Stimulated activated CD8-positive, alpha-beta memory T cell treated with anti-CD3 and anti-CD28 coated beads, Interleukin-7, amount 100 ng/mL, for 1 hour (primary cell): ENCODE measurements at places on chromosomes 3 and 15.

DNA sequence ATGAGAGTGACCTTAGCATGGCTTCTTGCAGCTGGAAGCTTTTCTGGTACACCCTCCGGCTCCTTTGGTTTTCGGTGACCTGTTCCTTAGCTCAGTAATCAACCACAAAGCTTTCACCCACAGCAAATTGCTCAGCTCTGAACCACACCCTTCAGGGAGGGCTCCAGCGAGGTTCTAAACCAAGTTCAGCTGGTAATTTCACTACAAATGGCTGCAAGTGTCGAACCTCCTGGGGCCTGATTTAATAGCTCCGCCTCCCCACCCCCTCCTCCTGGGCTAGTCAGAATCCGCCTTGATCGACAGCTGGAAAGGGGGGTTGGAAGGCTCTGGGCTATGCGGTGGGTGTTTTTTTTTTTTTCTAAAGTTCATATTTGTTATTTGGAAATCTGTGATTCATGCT, 150.9 kb upstream of the MCTP2 start:
- no peak for DNase-seq

DNA sequence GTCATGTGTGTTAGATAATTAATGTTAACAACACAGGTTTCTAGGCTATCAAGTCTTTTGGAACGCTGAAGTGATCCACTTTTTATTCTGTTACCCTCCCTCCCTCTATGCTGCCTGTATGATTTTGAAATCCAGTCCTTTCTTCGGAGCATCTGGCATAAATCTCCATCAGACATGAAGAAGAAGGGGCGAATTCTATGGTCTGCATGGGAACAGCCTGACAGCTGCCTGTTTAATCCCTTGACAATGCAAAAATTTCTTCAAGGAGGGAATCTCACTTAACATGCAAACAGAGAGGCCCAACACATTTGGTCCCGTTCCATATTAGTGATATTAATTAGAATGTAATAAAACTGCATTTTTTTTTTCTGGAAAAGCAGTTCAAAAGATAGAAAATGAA, 145.2 kb downstream of the VGLL3 start:
- DNase-seq = no peak

DNA sequence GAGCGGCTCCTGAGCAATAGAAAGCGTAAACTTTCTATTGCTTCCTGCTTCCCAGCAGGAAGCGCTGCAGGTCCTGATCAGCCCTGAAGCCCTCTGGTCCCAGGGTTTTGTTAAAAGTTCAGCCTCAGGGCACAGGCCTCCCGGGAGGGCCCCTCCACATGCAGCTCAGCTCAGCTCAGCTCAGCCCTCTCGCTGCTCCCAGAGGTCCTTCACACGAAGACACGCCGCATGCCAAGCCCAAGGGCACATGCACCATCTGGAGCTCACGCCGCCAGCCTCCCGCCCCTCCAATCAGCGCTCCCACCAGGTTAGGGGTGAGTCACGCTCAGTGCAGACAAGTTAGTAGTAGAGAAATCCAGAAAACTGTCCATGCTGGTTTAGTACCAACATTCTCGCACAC, 12.7 kb downstream of the TKT start:
- DNase-seq = no peak

DNA sequence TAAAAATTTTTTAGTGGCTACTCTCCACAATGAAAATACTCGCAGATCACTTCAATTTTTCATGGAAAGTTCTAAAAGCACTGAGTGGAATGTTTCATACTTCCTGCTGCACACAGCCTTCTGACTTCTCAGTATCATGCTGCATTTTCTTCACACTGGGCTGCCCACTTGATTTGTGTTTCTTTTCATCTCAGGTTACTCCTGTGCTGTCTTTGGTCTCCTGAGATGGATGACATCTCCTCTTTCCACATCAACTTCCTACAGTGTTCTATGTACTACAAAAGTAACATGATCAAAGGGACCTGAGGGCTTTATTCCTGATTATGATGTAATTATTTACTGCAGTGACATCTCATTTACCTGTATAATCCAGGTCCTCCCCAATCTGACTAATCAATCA, 927.7 kb downstream of the ROBO2 start:
- no peak for DNase-seq

DNA sequence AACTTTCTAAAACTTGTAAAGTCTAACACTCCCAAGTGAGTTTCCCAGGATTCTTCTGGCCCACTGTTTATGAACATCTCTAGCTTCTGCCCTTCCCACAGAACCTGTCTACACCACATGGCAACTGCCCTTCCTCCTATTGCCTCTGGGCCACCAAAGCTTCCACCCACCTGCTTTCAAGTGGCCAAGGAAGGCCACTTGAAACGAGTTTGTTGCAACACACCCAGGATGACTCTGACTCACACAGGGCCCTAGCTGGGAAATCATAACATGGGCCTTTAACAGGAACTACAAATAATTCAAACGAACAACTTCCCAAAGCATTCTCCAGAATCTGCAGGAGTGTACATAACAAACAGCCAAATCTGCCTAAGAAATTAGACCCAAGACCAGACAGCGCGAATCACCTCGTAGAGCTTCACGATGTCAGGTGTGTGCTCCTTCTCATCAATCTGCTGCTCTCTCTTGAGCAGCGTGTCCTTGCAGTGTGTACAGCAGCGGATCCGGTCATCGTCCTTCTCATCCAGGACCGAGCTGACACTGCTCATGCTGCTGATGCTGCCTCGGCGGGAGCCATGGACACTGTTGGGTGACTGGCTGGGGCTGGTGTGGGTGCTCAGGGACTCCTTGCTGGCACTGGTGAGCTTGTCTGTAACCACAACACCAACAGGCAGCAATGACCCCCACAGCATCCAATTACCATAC, 16.8 kb downstream of the RBSN start:
- DNase-seq = no peak

- no peak for DNase-seq
These were observed 11.6 kb upstream of the PIK3CB start for GRCh38 chr3:138846262-138846791.

- DNase-seq = no peak
These were observed 31.5 kb downstream of the NGLY1 start for GRCh38 chr3:25751725-25752124.

DNA sequence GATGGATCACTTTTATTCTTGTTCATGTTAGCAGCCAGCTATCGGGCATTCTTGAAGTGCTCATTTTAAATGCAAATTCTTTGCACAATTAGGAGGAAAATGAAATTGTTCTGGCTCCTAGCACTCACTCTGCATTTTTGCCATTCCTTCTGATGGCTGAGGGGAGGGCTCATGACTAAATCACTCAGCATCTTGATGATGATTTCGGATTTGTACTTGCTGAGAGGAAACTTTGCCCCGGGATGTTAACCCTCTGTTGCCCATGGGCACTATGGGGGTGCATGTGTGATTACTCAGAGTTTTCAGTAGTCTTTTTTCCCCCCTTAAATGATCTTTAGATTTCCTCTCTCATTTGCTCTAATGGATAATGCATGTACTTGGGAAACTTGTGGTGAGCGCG, 299.6 kb upstream of the C2CD4B start:
- no peak for DNase-seq

DNA sequence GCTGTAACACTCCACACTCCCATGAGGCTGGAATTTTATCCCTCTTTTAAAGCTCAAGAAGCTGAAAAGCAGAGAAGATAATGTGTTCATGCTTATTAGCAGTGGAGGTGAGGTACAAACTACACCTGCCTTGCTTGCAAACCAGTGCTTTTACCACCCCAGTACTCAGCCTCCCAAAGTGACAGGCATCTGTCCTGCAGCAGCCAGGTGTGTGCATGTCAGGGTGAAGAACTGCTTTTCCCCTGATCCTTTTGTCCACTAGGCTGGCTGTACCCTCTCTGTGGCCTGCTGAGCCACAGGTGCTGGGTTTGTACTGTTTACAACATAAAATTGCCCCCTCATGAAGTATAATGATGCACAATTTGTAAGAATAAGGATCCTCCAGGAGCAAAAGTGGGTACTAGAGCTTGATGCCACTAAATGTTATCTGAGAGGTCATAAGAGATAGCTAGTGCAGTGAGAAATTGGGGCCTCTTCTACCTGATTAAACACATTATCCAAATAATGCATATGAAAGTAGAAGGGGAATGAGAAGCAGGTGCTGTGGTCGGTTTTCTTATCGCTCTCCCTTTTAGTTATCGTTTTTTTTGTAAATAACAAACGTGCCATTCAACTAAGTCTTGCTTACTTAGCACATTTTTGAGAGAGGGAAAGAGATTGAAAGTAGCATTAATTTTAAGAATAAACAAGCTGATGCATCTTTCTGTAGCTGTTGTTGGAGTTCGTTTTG, 39.2 kb upstream of the GADL1 start:
- DNase-seq = no peak

DNA sequence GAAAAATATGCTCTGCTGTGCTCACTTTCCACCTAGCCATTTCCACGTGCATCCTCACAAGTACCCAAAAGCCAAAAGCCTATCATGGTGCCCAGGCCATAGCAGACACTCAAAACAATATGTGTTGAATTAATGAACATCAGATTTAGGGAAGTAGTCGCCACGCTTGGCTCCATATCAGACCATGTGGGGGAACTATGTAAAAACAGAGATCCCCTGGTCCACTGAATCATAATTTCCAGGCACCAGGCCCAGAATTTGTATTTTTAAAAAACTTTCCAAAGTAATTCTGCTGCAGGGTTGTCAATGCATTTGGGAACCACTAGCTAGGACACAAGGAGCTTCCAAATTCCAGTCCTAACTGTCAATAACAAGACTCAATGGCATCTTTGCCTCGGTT, 77.3 kb downstream of the CNTN3 start:
- no peak for DNase-seq

GRCh38 chr15:92525758-92526245, 129.8 kb downstream of the FAM174B start:
- DNase-seq = no peak

- DNase-seq = no peak
These were observed 14.3 kb downstream of the DUOX2 start for GRCh38 chr15:45099549-45100165.

DNA sequence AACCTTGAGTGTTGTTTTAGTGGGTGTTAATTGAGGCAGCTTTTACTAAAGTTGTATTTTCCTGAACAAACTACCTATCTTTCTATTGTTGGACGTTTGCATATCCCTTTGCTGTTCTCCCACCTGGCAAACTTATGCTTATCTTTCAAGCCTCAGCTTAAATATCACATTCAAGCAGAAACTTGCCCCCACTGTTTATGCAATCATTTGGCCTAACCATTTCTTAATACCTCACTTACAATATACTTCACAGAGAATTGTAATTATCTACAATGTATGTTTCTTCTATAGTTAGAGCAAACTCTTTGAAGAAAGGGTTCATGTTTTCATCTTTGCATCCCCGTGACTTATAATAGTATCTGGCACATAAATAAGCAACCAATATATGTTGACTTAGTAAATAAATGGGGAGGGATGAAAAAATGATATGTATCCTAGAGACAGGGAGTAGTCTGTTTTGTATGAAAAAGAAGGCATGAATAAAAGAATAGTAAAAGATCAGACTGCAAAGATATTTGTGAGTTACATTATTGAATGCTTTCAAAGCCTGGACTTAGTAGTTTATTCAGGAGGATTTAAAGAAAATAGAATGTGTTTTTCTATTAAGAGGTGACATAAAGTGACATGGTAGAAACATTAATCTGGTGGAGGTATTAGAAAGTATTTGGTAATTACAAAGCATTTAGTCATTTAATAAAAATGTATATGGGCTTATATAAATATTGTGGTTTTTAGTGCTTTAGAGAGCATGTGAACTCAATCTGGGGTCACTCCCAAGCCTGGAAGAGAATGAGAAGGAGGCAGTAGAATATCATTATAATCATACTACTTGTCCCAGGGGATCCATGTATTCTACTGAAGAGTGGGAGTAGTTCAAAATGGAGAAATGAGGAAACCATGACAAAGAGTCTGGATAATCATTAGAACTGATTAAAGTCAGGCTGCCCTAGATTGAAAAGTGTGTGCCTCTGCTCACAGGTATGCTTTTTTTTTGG, 60.0 kb upstream of the DCBLD2 start:
- DNase-seq = no peak

- DNase-seq = no peak
These were observed 12.4 kb downstream of the GLCE start for GRCh38 chr15:69172847-69173246.

DNA sequence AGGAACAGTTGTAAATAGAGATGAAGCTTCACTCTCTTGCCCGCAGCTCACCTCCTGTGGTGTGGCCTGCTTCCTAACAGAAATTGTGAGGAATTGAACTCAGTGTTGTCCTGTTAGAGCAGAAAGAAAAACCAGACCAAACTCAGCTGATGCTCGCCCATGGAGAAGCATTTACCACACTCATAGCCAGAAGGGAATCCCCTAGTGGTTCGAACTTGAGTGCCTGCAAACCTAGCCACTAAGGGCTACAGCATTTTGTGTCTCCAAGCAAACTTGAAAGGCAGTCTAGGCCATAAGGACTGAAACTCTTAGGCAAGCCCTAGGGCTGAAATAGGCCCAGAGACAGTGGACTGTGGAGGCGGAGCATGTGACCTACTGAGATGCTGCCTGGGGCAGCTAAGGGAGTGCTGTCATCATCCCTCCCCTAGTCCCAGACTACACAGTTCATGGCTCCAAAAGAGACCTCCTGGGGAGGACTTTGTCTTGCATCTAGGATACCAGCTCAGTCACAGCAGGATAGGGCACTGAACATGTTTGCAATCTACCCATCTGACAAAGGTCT, 44.5 kb upstream of the MCTP2 start:
- DNase-seq = no peak

GRCh38 chr3:38229036-38229435, 36.6 kb upstream of the SLC22A13 start:
- DNase-seq = no peak

DNA sequence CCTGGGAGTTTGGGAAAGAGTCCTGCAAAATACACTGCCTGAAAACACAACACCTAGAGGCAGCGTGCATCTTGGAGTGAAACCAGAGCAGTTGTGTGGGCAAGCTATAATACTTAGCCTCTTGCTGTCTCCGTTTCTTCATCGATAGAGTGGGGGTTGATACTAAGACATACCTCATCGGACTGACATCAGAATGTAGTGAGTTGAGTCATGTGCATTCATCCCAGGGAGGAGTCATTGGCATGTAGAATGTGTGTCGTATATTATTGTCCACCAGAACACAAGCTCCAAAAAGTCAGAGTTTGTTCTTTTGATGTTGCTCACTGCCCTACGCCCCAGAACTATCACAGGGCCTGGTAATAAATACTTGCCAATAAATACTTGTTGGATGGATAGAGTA, 4.3 kb downstream of the SNTN start:
- DNase-seq = no peak

DNA sequence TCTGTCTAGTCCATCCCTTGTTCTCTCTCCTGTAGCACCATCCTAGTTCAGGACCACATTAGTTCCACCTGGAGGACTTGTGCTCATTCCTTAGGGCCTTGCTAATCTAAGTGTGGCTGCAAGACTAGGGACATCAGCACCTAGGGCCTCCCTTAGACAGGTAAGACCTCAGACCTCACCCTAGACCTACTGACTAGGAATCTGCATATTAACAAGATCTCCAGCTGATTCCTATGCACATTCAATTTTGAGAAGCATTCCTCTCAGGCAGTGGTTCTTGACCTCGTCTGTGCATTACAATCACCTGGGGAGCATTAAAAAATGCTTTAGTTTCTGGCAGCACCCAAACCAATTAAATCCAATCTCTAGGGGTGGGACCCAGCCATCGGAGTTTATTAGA, 238.4 kb upstream of the RGMA start:
- no peak for DNase-seq
